Brain (organoid and tissue), 16 donors: ENCODE measurements at places on chromosomes 4 and X.

GRCh38 chr4:183906489-183906738 is 1.3 kb downstream of the STOX2 start:
- DNase-seq = no peak

GRCh38 chr4:165331359-165331758 is 3.9 kb downstream of the MSMO1 start:
- peak; percentile 32 for DNase-seq

GRCh38 chr4:185128272-185129119 is 14.6 kb upstream of the SLC25A4 start:
- peak; percentile 35 for DNase-seq

- no peak for DNase-seq
Measured at GRCh38 chr4:117428536-117428935, 343.2 kb upstream of the TRAM1L1 start.

DNA sequence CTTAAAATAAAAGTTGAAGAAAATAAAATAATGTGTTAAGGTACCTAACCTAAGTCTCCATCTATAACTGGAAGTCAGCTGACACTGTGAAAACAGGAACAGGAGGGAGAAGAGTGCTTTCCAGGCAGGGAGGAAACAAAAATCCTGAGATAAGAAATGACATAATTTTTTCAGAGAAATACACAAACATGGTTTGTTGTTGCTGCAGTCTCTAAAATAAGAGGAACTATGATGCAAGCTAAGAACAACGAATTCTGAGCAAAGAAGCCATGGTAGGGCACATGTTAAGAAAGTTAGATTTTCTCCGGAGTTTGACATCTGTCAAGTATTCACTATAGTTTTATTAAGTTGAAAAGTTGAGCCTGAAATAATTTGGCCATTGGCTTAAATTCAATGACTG is 26.9 kb downstream of the PAPSS1 start:
- DNase-seq = no peak

DNA sequence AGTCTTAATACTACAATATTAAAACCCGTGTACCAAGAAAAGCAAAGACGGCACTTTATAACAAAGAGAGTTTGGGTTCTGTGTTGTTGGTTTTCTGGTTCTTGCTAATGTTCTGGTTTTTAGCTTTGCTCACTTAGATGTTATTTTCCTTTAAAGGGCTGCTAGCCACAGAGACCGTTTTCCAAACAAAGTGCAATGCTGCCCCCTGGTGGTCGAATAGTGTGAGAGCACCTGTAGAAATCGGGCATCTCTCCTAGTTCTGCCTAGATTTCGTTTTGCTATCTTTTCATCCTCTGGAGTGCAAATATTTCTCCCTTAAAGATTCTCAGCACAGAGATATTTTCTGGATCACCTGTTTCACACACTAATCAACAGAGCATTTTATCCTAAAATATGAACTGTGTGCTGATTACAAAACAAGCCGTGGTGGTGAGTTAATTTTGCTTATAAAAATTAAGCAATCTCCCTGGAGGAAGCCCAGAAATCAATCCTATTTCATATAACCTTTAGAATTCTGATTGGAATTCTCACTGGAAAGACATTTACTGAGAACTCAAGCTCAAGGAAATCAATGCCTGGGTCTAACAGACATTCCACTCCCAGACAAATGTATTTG is 334.5 kb upstream of the NOCT start:
- peak; percentile 93 for DNase-seq

GRCh38 chr4:36142504-36142903 is 101.8 kb downstream of the ARAP2 start:
- no peak for DNase-seq

GRCh38 chr4:181796502-181796901 is 446.7 kb upstream of the TENM3 start:
- no peak for DNase-seq

GRCh38 chr4:15162046-15162445 is 159.8 kb downstream of the CPEB2 start:
- DNase-seq = no peak

- no peak for DNase-seq
Measured at GRCh38 chr4:67092351-67092750, 453.0 kb downstream of the CENPC start.

DNA sequence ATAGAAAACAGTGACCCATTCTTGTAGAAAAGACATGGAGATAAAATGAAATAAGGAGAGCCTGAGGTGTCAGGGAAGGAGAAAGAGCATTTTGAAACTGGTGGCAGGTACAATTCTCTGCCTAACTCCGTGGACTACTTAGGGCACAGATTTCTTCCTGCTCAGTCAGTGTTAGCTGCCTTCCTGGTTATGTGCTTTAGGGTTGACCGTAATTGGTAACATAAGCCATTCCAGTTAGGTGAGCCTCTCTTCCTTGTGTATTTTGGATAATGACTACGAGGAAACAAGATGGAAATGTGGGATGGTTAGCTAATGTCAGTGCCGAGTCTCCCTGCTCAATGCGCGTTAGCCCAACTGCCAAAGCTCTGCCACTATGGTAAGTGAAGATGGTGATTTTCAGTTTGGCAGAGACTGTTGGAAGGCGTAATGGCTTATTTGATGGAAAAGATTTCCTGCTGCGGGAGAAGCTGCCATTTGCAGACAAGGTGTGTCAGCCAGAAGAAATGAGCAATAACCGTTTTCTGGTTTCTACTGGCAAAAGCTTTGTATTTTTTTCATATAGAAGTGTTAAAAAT is 174.1 kb downstream of the CBR4 start:
- DNase-seq = no peak

GRCh38 chr4:89171176-89171805 is 60.0 kb downstream of the TIGD2 start:
- DNase-seq = peak; percentile 49

- DNase-seq = no peak
Measured at GRCh38 chrX:31265383-31265782, 193.5 kb upstream of the FTHL17 start.

DNA sequence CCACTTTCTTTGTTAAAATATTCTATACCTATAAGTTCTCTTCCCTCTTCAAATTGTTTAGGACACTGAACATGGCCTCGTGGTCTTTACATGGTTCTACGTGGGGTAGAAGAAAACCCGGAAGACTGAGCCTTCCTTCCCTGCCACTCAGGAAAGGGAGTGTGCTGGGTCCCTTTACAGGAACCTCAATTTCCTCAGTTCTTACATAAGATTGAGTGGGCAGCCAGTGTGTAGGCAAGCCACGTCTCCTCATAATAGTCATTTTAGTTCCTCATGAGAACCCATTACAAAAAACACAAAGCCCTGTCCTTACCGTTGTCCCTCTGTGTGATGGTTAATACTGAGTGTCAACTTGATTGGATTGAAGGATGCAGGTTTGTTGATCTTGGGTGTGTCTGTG is 28.7 kb upstream of the SMIM10L2A start:
- DNase-seq = no peak

DNA sequence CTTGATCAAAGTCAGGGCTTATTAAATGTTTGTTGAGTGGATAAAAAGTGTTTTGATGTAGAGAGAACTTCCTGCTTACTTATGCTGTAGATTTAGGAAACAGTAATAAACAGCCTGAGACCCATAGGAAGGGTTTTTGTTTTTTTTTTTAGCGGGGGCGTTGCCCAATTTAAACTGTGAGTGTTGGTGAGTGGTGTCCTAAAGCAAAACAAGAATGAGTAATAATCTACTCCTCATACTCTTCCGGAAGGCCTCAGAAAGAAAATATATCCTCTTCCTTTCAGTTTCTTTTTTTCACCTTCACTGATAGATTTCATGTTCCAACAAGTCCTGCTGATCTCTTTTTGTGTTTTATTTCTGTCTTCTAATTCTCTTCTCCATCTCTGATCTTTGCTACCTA is 104.4 kb upstream of the SCML1 start:
- no peak for DNase-seq

- DNase-seq = no peak
Measured at GRCh38 chr4:22031423-22031822, 82.9 kb upstream of the KCNIP4 start.

DNA sequence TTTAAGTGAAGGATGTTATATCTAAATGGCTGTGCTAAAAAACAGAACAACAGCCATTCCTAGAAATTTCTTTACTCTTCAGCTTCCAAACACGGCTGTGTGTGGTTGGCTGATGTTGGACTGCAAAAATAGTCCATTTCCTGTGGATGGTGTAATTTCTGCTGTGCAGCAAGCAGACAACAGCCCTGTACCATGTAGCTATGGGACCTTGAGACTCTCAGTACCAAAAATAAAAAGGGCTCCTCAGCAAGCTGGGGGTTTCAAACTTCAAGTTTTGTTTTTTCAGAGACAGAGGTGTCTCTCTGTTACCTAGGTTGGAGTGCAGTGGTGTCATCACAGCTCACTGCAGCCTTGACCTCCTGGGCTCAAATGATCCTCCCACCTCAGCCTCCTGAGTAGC is 18.1 kb downstream of the CD40LG start:
- DNase-seq = no peak
